Liver (tissue), 10 donors: ENCODE measurements at places on chromosomes 7 and 10. TPM values are rescaled to one million over a fixed set of nuclear protein-coding genes. Genes with fewer than 3 reads are reported as not detected.

- no peaks in the 10 kb centered on the region for H3K36me3 ChIP-seq
- H3K27me3 ChIP-seq: no peaks in the 10 kb centered on the region
- no peak overlapping the region for H3K4me3 ChIP-seq
These were observed 36.0 kb downstream of the MYOF start for GRCh38 chr10:93445978-93446720.

DNA sequence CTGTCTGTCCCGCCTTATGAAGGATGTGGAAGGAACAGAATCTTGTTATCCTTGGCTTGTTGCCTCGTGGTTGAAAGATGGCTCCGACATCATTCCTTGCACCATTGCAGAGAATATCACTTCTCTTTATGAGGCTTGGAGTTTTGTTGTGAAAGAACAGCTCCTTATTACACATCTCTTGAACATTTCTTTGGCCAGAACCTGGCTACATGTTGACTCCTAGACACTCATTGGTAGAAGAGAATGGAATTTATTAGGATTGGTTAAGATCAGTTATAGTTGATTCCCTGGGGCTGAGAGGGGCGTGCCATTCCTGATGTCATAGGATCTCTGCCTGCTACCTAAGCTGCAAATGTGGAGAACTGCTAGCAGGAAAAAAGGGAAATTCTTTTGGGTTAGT lies 180.5 kb upstream of the CTBP2 start:
- no peak overlapping the region for H3K4me3 ChIP-seq
- H3K27ac ChIP-seq: no peak overlapping the region
- H3K4me1 ChIP-seq: no peaks in the 10 kb centered on the region
- no peaks in the 10 kb centered on the region for H3K36me3 ChIP-seq

- no peak overlapping the region for H3K4me3 ChIP-seq
- no peaks in the 10 kb centered on the region for H3K27me3 ChIP-seq
- no peaks in the 10 kb centered on the region for H3K4me1 ChIP-seq
- H3K27ac ChIP-seq: no peak overlapping the region
- H3K36me3 ChIP-seq: peaks cover 20% of the 10 kb centered on the region
These were observed 10.9 kb upstream of the BHLHA15 start for GRCh38 chr7:98200364-98200763.

The C7orf57 gene
- polyA plus RNA-seq: not detected

DNA sequence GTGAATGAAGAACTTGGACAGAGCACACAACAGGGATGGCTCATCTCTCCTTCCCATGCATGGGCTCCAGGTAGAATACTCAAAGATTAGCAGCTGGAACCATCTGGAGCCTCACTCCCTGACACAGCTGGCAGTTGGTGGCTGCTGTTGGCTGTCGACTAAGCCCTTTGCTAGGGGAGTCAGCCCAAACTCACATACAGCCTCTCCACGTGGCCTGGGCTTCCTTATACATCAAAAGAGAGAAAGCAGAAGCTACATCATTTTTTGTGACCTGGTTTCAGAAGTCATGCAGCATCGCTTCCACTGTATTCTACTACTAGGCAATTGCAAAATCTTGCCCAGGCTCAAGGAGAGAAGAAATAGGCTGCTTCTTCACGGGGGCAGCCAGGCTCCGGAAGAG lies 24.4 kb downstream of the ASNS start:
- H3K36me3 ChIP-seq: no peaks in the 10 kb centered on the region
- H3K27ac ChIP-seq: no peak overlapping the region
- no peaks in the 10 kb centered on the region for H3K27me3 ChIP-seq
- no peak for DNase-seq
- H3K4me1 ChIP-seq: no peaks in the 10 kb centered on the region

The COA1 gene
- polyA plus RNA-seq: 16.6 TPM
